Bronchial smooth muscle cell (primary cell): ENCODE measurements at places on chromosomes 5 and 9. TPM values are rescaled to one million over a fixed set of nuclear protein-coding genes. Genes with fewer than 3 reads are reported as not detected.

LCN1 gene
- not detected in 2 replicates for total RNA-seq

FOXD4L3 gene
- not detected in 2 replicates for total RNA-seq

GDA gene
- not detected in 2 replicates for total RNA-seq

SEMA6A gene
- 0.09 and 0.16 TPM in 2 replicates for total RNA-seq

ABL1 gene
- 49.6 and 58.5 TPM in 2 replicates for total RNA-seq

SLC34A3 gene
- total RNA-seq = not detected in 2 replicates
